ENCODE measurements at places on chromosomes 13 and 19.

DNA sequence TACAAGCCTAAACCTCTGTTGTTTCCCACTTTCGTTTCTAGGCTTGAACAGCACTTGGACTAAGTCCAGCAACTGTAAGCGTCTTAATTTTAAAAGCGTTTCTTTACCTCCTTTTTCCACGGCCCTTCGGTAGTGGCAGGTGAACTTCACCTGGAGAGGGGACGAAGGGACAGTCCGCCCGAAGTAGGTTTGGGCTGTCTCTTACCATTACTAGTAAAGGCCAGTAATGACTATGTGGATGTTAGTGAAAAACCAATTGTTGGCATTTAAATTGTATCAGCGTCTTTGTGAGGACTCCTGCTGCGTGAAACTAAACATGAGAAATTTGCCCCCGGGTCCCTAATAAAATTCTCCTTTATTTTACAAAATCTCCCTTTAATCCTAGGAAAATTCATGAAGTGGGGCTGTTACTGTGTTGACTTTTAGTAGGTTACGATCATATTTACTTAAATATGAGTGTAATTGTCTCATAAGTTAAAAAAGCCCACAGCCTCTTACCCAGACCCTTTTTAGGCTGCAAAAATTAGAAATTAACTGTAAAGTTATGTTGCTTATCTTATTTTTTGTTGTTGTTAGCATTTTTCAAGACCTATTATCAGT lies 983 bp downstream of the ITM2B start:
- DNase-seq: no peak

DNA sequence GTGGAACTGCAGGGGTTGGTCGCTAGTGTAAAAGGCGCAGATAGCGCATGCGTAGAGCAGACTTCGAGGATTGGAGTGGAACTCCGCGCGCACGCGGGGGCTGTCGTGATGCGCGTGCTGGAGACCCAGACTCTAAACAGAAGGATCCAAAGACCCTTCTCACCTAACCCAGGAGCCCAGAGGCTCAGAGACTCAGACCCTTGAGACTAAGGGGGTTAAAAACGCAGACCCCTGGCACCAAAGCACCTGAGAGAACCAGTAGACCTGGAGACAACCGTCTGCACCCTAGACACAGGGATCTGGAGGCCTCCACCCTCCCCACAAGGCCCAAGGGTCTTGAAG lies 567 bp upstream of the CTU1 start:
- no peak for DNase-seq

DNA sequence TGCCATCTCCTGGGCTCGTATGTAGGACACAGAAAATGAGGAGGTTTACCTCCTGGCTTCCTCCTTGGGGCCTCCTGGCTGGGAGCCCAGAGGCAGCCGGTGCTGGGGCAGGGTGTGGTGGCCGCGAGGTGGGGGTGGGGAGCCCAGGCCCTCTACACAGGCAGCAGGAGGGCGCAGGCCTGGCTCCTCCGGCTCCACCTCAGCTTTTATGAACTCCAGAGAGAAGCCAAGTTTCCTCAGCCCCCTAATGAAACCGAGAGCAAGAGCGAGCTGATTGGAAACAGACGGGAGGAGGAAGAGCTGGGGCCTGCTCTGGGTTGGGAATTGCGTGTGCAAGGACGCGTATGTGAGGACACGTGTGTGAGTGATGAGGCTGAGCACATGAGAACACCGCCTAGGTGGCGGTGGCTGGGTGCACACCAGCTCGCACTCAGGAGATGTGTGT lies 23.1 kb downstream of the LYL1 start:
- DNase-seq: no peak

GRCh38 chr19:1646149-1646548 lies 6.3 kb downstream of the TCF3 start:
- DNase-seq: no peak

- DNase-seq: no peak
These were observed 17.9 kb upstream of the ELAVL1 start for GRCh38 chr19:8023371-8023770.

DNA sequence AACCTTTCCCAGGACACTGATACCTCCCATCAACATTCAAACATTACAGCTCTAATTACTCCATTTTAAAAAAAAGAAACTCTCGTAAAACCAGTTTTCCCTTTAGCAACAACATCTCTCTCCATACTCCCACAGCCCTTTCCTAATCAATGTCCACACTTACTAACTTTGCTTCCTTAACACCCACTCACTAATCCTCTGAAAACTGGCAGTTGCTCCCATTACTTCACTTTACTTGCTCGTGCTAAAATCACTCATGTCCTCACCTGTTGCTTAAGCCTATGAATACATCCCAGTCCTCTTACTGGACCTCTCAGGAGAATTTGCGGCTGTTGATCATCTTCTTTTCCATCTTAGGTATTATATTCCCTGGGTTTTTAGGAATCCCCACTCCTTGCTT lies 44.8 kb downstream of the RBM26 start:
- no peak for DNase-seq

DNA sequence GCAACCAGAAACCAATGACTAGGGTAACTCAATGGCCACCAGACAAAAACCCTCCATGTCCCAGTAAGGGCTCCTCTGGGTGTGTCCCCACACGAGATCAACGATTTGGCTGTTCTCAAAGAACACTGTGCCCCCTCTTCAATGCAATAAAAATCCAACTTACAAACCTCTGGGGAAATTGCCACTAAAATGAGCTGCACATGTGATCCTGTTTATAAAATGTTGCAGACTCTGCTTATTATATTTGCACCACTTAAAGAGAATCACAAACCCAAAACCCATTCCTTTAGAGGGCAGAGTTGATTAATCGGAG lies 80.5 kb downstream of the STK24 start:
- no peak for DNase-seq

DNA sequence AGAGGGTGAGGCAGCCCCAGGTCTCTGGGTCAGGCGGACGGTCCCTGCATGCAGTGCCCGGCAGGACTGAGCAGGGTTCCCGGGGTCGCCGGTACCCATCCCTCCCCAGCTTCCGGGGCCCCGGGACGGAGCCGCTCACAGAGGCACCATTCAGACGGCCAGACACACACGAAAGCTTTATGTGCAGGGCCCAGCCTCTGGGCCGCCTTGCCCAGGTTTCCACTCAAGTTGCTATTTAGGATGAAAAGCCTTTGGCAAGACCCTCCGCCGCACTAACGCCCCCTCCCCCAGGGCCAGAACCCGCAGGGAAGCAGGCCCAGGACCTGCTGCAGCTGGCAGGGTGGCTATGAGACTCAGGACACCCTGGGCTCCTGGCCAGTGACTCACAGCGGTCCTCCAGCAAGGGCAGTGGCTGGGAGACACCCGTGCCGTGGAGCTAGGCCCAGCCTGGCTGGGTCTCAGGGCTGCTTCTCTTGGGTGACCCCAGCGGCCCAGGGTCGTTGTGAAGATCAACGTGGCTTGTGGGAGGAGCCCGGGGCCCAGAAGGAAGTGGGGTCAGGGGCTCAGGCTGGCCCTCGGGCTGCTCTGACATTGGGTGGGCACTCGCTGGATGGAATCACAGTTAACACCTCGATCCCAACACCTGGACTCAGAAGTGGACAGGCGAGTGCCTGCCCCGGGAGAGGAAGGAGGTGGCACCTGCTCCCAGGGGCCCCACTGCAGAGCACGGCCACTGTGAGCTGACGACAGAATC lies 4.8 kb downstream of the C19orf25 start:
- no peak for DNase-seq
